T-helper 2 cell treated with Interferon-gamma antibody and Interleukin-4, amounts not matched to agents 5 μg/mL and 100 μg/mL, for 36 hours (primary cell): ENCODE measurements at places on chromosomes 3 and 15.

DNA sequence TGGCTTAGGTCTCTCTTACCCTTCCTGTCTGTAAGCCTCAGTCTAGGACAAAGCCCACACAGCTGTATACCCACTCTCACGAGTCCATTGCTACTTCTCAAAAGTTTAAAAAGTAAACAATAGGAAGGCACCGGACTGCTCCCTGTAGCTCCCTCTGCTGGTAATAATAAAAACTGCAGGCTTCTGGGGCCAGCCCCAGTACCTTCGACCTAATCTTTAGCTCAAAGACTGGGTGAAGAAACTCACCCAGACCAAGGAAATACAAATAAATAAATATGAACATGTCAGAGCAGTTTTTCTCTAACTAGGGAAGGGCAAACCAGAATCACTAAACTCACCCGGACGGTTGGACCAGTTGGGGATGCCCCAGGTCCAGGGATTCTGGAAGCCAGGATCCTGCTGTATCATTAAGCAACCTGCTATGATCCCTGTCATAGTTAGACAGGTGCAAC lies 5.0 kb downstream of the FAM219B start:
- peak; percentile 35 for DNase-seq

- DNase-seq, result no peak
Measured at GRCh38 chr3:187902936-187903335, 157.7 kb upstream of the BCL6 start.

GRCh38 chr3:38616658-38617057 lies 32.8 kb downstream of the SCN5A start:
- no peak for DNase-seq

DNA sequence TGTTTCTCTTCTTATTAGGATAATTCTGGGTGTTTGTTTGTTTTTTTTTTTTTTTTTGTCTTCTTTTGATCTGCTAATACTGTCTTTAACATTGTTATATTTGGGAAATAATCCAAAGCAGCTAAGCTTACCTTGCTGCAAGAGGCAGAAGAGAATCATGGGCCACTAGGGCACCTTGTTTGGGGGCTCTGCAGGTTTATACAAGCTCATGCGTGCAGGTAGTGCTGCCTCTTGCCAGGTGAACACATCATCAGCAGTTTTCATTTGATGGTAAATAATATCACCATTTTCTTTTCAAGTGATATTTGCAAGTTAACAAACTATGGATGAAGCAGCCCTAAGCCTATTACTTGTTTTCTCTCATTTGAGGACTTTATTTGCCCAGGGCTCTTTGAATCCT lies 37.9 kb downstream of the MAP3K13 start:
- no peak for DNase-seq

DNA sequence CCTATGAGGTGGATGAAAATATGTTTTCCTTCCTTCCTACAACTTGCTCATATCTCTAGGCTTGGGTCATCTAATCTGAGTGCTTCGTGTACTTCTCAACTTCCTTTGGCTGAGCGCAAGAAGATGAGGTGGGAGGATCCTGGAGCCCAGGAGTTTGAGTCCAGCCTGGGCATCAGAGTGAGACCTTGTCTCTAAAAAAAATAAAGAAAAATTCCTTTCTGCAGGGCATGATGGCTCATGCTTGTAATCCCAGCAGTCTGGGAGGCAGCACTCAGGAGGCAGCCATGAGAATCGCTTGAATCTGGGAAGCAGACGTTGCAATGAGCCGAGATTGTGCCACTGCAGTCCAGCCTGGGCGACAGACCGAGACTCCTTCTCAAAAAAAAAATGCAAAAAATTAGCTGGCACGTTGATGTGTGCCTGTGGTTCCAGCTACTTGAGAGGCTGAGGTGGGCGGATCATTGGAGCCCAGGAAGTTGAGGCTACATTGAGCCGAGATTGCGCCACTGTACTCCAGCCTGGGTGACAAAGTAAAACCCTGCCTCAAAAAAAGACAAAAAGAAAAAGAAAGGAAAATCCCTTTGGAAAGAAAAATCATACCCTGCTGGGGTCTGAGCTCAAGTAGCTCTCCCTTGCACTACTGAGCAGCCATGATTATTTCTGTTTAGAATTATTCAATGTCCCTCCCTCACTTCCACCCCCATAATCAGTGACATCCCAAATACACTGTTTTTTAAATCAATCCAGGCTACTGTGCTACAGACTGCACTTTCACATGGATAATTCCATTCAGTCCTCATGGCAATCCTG lies 28.0 kb upstream of the RAB11A start:
- no peak for DNase-seq

DNA sequence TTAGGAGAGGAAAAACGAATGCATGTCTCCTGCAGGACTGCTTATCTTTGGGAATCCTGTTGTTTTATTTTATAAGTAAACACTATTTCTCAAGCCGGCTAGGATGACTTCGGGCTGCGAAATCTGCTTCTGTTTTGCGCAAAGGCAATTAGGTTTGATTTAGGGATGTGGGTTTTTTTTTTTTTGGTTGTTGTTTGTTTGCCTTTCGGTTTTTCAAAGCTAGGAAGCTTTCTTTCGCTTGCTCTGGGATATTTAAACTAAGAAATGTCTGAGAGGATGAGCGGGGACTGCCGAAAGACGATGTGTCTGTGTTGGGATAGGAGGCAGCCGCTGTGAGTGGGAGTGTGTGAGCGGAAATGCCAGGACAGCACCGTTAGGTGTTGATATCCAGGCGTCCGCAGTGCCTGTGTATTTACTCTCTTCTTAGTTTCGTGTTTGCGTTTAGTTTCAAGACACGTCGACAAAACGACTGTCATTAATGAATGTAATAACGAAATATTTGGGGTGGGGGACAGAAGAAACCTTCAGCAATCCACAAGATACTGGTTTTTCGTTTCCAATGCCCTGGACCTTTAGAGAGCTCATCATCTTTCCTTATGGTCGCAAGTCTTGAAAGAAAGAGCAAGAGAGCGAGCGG lies 604 bp downstream of the ISL2 start:
- no peak for DNase-seq

- DNase-seq, result no peak
Measured at GRCh38 chr3:141151439-141151838, 80.2 kb upstream of the PXYLP1 start.

- DNase-seq, result no peak
Measured at GRCh38 chr15:36605604-36606263, 26.3 kb downstream of the CDIN1 start.

- DNase-seq, result no peak
Measured at GRCh38 chr15:75733761-75734651, 21.4 kb upstream of the CSPG4 start.

DNA sequence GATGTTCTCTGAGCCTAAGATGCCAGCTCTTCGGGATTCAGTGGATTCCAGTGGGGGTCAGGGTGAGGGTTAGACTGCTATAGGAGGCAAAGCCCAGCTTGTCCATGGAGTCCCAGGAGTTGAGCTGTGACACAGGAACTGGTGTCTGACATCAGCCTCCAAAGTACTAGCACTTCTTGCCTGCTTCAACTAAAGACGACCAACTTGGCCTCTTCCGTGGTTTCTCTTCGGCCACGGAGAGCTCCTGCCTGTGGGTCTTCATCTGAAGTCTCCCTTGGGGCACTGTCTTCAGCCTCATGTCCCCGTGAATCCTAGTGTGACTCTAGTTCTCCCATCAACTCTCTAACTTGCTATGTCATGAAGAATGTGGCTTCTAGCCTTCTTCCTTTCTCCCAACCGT lies 12.8 kb upstream of the ACAN start:
- no peak for DNase-seq

DNA sequence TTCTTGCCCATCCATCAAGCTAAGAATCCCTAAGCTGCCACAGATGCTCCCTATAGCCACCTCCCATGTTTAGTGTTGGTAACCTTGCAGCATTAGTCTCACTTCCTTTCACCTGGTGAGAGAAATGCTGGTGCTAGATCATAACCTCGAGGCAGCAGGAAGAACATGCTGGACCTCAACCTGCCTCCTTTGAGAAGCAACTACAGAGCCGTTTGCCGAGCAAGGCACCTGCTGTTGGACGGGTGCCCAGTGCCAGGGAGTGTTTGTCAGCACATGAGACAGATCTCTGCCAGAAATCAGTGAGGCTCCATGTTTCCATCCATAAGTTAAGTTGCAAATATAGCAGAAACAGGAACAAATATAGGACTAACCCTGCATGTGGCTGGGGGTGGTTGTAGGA lies 955.7 kb downstream of the TUSC7 start:
- DNase-seq, result no peak

GRCh38 chr15:83739629-83740028 lies 85.7 kb downstream of the ADAMTSL3 start:
- no peak for DNase-seq

GRCh38 chr3:179272385-179272784 lies 21.5 kb upstream of the KCNMB3 start:
- no peak for DNase-seq

GRCh38 chr3:123067689-123068600 lies 1.1 kb downstream of the PDIA5 start:
- peak; percentile 12 for DNase-seq

DNA sequence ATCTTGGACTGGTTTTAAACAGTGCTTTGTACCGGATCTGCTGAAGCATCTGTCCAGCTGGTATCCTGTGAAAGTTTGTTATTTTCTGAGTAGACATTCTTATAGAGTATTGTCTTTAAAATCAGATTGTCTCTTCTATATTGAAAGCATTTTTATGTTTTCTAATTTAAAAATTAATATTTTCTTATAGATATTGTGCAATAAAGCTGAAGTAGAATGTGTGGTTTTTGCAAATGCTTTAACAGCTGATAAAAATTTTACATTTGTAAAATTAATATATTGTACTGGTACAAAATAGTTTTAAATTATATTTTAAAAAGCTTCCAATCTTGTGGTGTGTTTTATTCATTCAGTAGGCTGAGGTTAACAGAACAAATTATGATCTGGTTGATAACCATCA lies 31.9 kb downstream of the SGO1 start:
- DNase-seq, result no peak
